ENCODE measurements at places on chromosomes 11 and 22.

- no peak for DNase-seq
These were observed 77.0 kb upstream of the DDI1 start for GRCh38 chr11:103959279-103959942.

GRCh38 chr11:11748706-11749365 is 92.9 kb upstream of the USP47 start:
- no peak for DNase-seq

GRCh38 chr11:110501428-110501827 is 71.7 kb downstream of the FDX1 start:
- no peak for DNase-seq

- DNase-seq: peak; percentile 48
These were observed 125.5 kb downstream of the C11orf87 start for GRCh38 chr11:109547356-109548027.

DNA sequence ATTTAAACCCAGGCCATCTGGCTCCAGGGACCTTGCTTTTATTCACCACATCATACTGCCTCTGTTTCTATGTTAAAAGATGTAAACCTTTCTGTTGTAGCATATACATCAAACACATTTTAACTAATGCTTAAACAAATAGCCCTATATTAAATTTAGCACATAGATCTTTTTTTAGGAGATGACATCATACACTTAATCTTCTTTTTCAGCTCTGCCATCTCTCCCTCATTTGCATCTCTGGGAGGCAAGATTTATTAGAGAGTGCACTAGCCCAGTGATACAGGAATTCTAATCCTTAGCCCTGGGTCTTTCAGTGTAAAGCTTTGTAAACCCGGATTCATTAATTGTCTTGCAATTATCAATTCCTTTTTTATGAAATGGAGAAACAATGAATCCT is 13.6 kb downstream of the OR5D16 start:
- DNase-seq: no peak

DNA sequence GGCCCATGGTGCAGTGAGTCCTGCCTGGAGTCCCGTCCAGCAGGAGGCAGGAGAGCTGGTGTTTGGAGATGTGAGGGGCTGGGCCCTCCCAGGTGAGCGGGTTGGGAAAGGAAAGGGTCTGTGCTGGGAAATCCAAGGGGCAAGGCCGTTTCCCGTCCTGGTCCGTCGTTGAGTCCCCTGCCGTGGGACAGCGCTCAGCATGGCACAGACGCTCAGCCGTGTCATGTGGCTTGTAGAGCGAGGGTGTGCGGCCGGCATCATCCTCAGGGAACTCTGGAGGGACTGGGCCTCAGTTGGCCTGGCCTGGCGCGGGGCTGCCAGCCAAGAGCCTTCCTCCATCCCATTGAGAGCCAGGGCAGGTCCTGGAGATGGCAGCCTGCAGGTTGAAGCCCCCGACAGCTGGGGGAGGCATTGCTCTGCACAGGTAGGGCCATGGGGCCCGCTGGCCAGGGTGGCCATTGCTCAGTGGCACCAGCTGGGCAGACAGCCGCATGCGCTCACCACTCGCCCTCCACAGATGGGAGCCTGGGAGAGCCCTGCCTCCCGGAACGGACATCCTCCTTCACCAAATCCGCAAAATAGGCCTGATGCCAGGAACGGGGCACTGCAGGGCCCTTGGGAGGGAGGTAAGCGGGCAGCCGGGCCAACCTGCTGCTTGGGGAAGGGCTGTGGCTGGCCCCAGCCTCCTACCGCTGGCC is 28.7 kb downstream of the KCNQ1 start:
- no peak for DNase-seq

GRCh38 chr22:28983190-28983589 is 78.4 kb downstream of the C22orf31 start:
- DNase-seq: no peak

DNA sequence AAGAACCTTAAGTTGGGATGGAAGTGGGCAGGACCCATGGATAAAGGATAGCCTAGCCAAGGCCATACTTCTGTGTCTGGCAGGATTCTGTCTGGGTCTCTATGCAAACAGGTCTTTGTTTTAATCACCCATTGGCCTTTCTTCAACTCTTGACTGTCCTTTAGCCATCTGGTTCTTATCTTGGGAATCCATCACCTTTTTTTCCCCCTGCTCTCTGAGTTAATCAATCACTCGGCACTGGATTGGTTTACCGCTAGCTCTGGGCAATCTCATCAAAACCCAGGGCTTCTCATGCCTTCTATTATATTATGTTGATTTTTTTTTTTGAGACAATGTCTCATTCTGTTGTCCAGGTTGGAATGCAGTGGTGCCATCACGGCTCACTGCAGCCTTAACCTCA is 1.8 kb upstream of the RNF169 start:
- DNase-seq: no peak

DNA sequence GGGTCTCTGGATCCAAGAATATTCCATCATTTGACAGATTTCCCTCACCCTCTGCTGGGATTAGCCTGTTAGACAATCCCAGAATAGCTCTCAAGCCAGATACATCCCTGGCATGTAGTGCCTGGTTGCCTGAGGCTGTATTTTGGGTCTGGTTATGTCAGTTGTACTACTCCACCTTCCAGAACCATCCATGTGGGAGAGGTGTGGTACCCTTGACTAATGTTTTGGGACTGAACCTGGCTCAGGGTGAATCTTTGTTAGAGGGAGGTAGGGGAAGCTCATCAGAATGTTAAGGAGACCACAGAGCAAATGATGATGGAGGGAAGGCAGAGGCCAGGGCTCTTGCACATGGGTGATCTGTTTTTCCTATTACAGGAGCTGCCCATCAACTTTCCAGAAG is 5.2 kb downstream of the C11orf52 start:
- DNase-seq: no peak

DNA sequence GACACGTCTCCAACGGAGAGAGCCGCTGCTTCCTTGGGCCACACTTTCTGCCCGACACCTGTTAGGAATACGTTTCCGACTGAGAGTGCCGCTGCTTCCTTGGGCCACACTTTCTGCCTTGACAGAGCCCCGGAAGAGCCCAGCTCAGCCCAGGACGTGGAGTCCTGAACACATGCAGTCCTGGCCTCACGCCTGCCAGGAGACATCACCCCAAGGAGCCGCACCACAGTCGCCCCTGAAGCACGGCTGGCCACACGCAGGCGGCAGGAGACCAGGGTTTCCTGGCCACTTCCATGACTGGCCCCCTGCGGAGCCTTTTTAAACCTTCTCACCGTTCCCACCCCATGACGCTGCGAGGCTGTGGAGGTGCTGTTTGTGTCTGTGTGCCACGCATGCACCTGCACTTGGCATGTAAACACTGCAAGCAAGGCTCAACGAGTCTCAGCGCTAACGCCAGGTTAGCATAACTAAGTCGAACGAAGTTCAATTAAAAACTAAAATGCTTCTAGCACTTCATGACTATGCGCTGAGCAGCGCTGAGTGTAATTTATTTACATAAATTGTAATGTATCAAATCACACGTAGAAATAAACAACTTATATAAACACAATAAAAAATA is 8.8 kb downstream of the TOLLIP start:
- peak; percentile 5 for DNase-seq

DNA sequence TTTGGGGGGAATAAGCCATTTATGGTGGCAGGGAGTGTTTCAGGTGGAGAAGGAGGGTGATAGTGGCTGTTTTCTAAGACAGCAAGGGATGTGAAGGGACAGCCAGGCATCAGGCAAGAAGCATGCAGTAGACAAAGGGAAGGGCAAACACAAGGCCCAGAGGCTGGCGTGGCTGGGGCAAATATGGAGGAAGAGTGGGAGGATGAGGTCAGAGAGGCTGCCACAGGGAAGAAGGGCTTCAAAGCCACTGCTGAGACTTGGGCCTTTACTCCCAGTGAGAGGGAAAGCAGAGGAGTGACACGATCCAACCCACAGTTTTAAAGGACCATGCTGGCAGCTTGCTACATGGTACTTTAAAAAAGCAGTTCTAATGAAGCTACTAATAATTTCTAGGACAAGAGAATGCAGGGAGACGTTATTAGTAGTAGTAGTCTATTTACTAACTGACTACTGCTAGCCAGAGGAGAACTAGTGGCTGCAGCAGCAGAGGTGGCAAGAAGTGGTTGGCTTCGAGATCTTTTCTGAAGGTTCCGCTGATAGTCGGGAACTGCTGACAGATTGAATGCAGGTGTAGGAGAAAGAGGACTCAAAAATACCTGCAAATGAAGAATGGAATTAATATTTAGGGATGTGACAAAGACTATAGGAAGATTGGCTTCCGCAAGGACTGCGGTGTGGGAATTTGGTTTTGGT is 13.7 kb downstream of the KMT5B start:
- no peak for DNase-seq

DNA sequence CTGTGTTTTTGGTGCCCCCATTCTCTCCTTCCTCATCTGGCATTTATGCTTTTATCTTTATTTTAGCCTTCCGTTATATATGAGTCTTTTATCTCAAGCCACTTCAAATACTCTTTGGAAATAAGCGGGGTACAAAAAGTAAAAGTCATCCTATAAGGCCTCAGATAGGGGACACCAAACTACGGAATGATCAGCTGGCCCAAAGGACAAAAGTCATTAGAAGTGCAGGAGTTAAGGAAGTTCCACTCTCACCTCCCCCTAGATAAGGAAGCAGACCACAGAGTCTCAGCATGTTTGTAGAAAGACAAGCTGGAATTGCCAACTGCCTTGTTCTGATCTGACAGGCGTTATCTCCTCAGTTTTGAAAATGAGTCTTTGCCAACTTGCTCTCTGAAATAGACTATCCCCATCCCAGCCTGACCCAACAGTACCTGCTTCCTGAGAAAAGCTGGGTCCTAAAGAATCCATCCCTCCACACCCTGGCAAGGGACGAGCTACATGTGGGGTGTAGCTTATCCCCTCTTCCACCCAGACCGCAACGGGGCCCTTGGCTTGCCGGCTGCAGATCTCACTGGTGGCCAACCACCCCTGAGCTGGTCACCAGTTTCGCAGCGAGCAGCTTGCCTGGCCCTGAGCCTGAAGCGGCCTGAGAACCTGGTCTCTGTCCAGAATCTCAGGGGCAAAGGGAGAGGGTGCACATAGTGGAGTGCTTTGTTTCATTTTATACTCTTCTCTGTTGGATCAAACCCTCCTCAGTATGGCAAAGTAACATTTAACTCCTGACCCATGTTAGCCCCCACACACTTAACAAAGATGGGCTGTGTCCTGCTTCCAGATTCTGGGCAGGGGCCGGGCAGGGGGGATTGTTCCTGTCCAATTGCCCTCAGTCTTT is 13.8 kb downstream of the FADS2 start:
- no peak for DNase-seq

DNA sequence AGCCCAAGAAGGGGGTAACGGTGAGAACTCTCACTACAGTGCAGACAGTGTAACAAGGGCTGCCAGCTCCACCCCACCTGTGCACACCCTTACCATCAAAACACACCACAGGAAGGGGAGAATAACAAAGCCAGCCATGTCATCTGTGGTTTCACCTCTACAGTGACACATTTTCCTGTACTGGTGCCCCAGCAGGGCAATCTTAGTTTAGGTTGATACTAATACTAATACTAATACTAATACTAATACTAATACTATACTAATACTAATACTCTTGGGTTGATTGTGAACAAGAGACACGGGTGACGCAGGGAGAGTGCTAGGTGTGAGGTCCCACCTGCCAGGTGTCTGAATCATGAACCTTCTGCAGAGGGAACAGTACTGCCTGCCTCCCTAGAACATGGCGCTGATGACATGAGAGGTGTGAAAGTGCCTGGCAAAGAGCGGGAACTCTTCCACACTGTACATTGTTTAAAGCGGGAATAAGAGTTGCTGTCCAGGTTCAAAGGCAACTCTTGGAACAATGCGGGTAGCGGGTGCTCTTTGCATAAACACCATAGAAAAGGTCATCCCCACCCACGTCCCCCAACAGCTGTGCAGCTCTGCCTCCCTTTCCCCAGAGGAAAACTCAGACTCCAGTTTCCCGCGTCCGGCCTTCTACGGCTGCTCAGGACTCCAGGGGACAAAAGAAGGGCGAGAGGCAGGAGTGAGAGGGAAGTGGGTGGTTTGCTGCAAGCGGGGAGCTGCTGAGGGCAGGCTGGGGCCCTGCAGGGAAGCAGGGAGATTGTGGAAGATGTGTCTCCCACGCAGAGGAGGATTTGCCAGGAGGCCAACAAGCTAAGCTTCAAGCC is 25.0 kb upstream of the TMPRSS4 start:
- no peak for DNase-seq

DNA sequence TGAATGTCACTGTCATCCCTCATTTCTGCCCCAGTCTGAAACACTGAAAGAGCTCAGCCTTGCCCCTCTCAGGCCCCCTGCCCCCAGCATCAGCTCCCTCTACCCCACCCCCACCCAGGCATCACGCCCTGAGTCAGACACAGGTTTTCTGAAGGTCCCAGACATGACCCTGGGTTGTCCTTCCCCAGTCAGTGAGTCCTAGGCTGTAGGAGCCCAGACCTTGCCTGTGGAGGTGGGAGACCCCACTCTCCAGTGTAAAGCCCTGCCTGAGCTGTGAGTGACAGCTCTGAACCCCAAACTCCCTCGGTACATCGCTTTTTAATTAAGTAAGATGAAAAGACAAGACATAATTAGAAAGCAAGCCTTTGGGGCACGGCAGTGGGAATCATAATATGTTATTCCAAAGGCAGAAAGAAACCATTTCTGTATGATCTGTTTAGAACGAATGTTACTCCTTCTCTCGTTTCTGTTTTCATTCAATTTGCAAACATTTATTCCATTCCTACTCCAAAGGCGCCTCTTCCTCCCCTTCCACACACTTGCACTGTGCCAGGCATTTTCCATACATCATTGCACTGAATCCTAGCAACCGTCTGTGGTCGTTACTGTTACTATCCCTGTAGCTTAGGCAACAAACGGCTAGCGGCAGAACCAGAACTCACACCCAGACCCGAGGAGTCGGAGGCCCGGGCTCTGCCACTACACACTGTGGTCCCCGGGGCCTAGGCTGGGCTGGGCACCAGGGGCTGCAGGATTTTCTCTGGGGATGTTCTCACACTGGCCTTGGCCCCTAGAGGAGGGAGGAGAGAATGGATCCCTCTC is 63.4 kb downstream of the CD6 start:
- peak; percentile 38 for DNase-seq

- peak; percentile 90 for DNase-seq
These were observed 11.4 kb downstream of the ETS1 start for GRCh38 chr11:128575961-128576350.

GRCh38 chr11:104650234-104650633 is 248.0 kb downstream of the CASP12 start:
- peak; percentile 24 for DNase-seq

GRCh38 chr11:94933223-94934130 is 39.9 kb downstream of the CWC15 start:
- DNase-seq: peak; percentile 36

DNA sequence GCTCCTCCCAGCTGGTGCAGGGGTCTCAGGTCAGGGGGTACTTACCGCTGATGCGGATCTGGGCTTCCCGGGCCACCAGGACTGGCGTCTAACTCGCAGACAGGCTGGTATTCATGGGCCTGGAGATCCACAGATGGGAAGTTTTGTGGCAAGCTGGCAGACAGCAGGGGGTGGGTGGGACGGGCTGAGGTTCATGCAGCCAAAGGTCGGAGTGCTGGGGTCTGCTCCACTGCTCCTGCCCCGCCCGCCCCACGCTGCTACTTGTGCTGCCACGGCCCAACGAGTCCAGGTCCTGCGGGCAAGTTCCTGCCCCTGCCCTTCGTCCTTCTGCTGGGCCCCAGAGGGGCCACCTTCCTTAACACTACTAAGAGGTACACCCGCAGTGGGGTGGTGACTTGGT is 3.1 kb downstream of the ACY3 start:
- DNase-seq: no peak

- peak; percentile 50 for DNase-seq
These were observed 16.9 kb upstream of the RAC2 start for GRCh38 chr22:37260901-37261336.

GRCh38 chr22:36478966-36479365 is 2.5 kb downstream of the TXN2 start:
- no peak for DNase-seq
